ENCODE measurements at places on chromosomes 13 and 19.

DNA sequence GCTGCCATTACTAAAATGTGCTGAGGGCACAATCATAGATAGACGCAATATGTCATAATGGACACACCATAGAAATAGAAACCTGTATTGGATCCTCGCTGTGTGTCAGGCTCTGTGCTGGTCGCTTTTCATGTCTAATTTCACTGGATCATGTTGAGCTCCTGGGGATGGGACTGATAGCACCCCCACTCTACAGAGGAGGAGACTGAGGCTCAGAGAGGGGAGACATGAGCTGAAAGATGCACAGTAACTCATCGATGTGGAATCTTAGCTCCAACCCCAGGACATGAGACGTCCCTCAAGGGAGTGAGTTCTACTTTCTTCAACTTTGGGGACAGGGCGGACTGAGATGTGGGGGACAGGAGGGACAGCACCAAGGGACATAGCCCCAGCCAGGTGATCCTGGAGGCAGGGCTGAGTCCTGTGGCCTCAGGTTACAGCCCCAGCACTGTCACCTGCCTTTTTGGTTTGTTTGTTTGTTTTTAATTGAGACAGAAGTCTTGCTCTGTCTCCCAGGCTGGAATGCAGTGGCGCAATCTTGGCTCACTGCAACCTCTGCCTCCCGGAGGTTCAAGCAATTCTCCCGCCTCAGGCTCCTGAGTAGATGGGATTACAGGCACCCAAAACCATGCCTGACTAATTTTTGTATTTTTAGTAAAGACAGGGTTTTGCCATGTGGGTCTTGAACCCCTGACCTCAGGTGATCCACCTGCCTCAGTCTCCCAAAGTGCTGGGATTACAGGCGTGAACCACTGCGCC lies 6.6 kb upstream of the GIPC1 start:
- DNase-seq, result no peak

DNA sequence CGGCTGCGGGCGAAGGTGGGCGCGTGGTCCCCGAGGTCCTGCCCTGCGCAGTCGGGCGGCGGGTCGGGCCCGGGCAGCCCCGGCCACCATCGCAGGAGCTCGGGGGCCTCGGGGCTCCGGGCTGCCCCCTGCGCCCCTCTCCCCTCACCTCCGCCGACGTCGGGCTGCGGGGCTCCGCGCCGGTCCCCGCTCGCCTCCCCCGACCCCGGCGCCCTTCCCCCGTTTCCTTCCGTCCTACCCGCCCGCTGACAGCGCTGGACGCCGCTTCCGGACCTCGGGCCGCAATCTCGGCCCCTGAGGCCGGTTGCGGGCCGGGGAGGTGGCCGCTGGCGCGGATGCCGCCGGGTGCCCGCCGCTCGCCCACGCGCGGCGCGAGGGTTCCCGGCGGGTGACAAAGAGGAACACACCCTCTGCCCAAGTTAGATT lies 720 bp downstream of the FARP1 start:
- no peak for DNase-seq

GRCh38 chr13:61275736-61276135 lies 139.9 kb downstream of the PCDH20 start:
- no peak for DNase-seq

GRCh38 chr13:106468744-106469590 lies 66.5 kb downstream of the EFNB2 start:
- DNase-seq, result no peak

DNA sequence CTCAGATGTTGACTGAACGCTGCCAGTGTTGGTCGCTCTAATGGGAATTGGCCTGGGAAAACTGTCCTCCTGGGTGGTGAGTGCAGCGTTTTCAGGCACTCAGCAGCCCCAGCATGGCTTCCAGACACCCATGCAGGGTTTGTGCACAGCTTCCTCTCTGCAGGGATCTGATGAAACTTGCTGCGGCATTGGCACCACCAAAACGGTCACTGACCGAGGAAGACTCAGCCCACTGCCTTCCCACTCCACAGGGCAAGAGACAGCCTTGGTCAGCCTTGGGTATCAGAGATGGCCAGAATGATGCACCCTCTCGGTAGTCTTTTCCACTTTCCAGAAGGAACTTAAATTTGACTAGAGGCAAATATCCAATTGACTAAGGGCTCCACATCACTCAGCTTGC lies 398.9 kb downstream of the IRS2 start:
- DNase-seq, result no peak

GRCh38 chr13:29498426-29499040 lies 97.0 kb downstream of the SLC7A1 start:
- no peak for DNase-seq

- no peak for DNase-seq
Measured at GRCh38 chr19:342801-343421, 1.7 kb downstream of the MIER2 start.

GRCh38 chr13:44833139-44833538 lies 156.1 kb downstream of the NUFIP1 start:
- no peak for DNase-seq

DNA sequence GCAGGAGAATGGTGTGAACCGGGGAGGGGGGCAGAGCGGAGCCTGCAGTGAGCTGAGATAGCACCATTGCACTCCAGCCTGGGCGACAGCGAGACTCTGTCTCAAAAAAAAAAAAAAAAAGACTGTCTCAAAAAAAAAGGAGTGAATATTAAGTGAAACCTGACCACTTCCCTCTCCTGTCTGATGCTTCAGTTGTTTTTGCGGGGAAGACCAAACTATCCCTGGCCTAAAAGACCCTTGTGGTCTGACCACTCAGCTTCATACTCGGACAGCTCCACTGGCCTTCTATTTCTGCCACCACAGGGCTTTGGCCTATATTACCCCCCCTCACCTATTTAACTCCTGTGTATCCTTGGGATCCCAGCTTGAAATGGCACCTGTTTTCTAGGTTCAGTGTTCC lies 2.3 kb downstream of the CLASRP start:
- no peak for DNase-seq

- DNase-seq, result no peak
Measured at GRCh38 chr19:31283701-31284100, 65.5 kb downstream of the TSHZ3 start.

DNA sequence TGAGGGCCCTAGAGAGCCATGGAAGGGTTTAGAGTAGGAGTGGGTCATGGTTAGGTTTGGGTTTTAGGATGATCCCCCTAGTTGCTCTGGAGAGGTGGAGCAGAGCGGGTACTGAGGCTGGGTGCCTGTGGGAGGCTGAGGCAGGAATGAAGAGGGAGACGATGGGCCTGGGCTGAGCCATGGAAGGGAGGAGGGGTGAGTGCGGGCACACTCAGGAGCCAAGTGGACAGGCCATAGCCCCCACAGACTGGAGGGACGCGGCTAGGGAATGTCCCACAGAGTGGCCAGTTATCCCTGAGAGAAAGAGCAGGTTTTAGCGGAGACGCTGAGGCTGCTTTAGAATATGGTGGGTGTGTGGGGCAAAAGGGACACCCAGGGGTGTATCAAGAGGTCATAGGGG lies 6.0 kb upstream of the CATSPERG start:
- no peak for DNase-seq

DNA sequence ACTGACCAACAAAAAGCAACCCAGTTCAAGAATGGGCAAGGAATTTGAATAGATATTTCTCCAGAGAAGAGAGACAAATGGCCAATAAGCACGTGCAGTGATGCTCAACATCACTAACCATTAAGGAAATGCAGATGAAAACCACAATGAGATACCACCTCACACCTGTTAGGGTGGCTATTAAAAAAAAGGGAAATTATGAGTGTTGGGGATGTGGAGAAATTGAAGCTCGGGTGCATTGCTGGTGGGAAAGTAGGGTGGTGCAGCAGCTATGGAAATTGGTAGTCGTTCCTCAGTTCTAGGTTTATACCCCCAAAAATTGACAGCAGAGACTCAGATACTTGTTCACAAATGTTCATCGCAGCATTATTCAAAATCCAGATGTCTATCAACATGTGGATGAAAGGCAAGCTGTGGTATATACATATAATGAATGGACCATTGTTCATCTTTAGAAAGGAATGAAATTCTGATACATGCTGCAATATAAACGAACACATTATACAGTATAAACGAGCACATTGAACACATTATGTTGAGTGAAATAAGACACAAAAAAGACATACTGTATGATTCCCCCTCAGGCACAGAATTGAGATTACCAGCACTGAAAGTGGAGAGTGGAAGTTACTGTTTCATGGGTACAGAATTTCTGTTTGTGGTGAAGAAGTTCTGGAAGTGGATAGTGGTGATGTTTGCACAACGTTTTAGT lies 927 bp downstream of the CHAMP1 start:
- no peak for DNase-seq

- no peak for DNase-seq
Measured at GRCh38 chr19:35000647-35001501, 751 bp downstream of the GRAMD1A start.

GRCh38 chr13:98853771-98854221 lies 101.3 kb upstream of the SLC15A1 start:
- DNase-seq, result no peak

GRCh38 chr19:42251572-42252358 lies 3.2 kb downstream of the ERF start:
- no peak for DNase-seq

DNA sequence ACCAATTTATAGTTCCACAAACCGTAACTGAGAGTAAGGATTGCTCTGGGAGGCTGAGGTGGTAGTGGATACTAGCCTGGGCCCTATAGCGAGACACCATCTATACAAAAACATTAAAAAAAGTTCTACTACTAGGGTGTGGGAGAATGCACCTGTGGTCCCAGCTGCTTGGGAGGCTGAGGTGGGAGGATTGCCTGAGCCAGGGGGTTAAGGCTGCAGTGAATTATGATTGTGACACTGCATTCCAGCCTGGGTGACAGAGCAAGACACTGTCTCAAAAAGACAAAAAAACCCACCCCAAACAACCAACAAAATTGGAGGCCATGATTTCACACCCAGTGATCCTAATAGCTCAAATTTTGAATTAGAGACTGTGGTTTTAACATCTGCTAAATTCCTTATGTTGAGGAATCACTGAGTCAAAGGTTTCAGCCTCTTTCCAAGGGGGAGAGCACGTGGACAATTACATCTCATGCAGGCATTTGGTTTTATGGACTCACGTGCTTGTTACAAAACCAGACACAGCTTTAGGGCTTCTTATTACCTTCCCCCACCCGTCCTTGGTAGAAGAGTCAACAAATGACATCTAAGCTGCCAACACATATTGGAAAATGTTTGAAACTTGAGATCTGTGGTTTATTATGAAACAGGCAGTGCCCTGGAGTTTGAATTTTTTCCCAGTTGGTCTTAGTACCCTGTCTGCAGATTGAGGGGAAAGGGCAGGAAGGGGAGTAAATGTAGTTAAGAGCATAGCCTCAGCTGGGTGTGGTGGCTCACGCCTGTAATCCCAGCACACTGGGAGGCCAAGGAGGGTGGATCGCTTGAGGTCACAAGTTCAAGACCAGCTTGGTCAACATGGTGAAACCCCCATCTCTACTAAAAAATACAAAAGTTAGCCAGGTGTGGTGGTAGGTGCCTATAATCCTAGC lies 18.5 kb downstream of the CYP2A6 start:
- no peak for DNase-seq
